Activated T-cell treated with anti-CD3 and anti-CD28 coated beads, Interleukin-2, amount 50 U/mL, for 1 hour (primary cell): ENCODE measurements at places on chromosomes 7 and 10.

GRCh38 chr7:90879924-90880323 is 283.8 kb downstream of the CDK14 start:
- DNase-seq, result no peak

GRCh38 chr7:3978839-3979238 is 677.8 kb downstream of the SDK1 start:
- no peak for DNase-seq

GRCh38 chr7:77308792-77309191 is 107.4 kb downstream of the GSAP start:
- DNase-seq, result no peak

- DNase-seq, result no peak
Measured at GRCh38 chr7:105853931-105854419, 22.4 kb downstream of the ATXN7L1 start.

- no peak for DNase-seq
Measured at GRCh38 chr7:134814730-134815364, 35.4 kb downstream of the CALD1 start.

- DNase-seq, result no peak
Measured at GRCh38 chr7:42495256-42495655, 258.2 kb upstream of the GLI3 start.

GRCh38 chr10:23804125-23804524 is 365.2 kb downstream of the OTUD1 start:
- DNase-seq, result no peak

DNA sequence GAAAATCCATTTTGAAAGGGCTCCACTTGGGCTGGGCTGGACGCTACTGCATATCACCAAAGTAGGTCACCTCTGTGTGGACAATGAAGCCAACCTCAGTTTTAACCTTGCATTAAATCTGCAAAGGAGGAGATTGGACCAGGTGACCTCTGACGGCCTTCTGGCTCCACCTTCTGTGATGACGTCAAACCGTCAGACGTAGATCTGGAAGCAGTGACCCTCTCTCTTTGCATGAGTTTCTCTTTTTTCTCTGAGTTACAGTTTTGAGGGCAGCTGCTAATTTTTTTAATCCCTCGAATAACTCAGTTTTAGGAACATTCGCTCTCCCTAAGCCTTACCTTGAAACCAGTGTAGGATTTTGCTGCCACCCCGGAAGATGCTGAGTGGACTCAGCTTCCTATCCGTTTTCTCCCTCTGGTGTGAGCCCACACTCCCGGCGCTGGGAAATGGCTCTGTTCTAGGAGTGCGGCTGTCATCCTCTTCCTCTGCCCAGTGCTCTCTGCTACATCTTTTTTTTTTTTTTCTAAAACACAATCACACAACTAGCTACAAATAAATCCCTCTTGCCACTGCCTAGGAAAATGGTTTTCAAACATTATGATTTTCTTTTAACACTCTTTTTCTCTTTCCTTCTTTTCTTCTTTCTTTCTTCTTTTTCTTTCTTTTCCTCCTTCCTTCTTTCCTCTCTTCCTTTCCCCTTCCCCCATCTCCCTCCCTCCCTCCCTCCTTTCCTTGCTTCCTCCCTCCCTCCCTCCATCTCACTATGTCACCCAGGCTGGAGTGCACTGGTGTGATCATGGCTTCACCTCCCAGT is 27.7 kb upstream of the NMT2 start:
- DNase-seq, result no peak

DNA sequence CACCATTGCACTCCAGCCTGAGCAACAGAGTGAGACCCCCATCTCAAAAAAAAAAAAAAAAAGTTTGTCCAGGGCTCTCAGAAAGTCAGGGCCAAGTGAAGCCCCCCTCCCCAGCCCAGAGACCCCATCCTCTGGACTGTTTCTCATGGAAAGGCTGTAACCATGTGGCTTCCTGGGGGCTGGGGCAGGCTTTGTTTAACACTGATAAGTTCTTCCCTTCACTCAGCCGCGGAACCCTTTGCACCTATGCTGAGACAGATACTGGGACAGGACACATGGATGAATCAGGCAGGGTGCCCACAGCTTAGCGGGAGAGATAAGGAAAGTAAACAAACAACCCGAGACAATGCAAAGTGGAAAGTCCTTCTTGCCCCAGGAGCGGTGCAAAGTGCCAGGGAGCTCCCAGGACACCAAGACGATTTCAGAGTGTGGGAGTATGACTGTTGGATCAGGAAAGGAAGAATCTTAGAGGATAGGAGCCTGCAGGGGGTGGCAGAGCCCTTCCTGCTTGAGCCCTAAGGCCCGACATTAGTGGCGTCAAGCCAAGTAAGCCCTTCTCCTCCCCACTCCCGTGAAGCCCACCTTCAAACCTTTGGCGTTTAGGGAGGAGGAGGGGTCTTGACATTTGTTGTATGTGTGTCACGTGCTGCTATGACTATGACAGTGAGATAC is 11.6 kb downstream of the MLXIPL start:
- DNase-seq, result no peak

DNA sequence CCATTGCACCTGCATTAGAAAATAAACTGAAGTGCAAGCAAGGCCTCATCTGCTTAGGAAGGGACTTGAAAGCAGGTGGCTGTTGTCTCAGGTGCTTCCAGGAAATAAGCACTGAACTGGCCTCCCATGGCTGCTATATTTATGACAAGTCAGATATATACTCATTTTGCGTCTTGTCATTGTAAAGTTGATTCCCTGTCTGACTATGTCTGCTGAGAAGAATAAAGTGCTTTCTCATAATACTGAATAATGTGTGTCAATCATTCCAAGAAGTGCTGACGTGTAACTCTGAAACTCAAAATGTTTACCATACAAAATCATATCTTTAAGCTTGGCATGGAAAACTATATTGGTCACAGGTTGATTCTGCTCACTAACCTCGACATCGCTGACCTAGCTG is 44.9 kb upstream of the SVOPL start:
- DNase-seq, result no peak

DNA sequence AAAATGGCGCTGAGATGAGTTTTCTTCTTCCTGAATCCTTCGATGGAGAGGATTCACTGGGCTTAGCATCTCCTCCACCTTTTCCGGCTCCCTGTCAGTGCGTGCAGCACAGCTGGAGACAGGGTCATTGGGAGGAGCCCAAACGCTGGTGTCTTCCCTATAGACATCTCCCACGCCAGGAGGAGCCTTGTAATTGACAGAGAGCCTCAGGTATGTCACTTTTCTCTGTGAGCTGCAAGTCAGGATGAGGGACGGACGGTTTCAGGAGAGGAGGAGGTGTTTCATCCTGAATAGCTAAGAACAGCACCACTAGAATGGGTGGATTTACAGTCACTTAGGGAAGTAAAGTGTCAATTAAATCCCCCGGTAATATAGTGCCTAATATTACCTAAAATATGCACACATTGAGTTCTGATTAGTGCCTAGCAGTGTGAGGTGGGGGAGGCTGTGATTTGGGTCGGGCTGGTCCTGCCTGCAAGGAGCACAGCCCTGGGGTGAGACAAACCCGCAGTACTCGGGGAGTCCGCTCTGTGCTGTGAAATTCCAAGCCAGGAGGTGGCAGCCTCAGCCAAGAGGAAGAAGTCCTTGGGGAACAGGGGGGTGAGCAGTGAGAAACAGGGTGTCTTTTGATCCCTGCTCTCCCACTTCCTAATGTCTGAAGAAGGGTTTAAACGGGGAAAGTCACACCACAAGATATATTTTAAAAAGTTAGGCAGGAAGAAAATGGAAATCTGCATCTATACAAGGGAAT is 28.2 kb downstream of the IL15RA start:
- DNase-seq, result no peak

DNA sequence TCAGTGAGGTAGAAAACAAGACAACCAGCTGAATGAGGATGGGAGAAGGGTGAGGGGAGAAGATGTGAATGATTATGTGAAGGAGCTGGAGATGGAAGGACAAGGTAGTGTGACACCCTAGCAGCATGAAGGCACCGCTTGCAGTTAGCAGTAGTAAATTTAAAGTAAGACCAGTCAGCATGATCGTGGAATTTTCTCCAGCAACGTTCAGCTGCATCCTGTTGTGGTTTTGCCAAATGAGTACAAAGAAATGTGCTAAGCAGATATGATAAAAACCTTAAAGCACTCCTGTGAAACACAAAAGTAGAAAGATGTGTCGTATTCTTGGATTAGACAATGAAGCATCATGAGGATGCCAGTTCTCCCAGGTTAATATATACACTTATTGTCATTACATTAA is 34.1 kb upstream of the IFRD1 start:
- DNase-seq, result no peak

GRCh38 chr7:1124164-1124563 is 35.8 kb downstream of the ZFAND2A start:
- DNase-seq, result no peak

GRCh38 chr7:30225863-30226613 is 58.4 kb upstream of the ZNRF2 start:
- DNase-seq, result no peak

- DNase-seq, result no peak
Measured at GRCh38 chr10:52313933-52314821, at the start of gene DKK1. TSS of gene DKK1 (plus strand) at chr10:52314281. CDS start at chr10:52314435, 154 bp downstream.

DNA sequence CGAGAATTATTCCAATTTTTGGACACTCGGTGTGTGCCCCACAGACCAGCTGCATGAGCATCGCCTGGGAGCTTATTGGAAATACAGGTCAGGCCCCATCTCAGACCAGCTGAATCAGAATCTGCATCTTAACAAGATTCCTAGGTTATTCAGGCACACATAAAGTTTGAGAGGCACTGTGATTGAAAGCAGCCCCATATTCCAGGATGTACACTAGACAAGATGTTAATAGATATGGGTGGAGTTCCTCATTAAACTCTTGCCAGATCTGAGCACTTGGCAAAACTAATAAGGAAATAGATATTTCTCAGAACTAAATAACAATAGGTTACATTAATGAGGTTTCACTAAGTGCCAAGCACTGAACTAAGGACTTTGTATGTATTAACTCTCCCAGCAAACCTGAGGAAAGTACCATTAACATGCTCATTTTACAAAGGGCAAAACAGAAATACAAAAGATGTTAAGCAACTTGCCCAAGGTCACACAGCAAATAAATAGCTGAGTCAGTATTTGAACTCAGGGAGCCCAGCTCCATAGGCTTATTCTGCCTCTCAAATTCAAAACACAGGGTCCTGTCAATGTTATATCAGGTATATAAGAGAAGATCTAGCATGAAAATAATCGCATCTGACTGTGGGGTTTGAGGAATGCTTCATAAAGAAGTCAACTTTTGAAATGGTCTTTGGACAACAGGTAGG is 29.9 kb downstream of the PPP1R3C start:
- DNase-seq, result no peak

- DNase-seq, result no peak
Measured at GRCh38 chr10:88236121-88236743, 346.9 kb downstream of the RNLS start.

DNA sequence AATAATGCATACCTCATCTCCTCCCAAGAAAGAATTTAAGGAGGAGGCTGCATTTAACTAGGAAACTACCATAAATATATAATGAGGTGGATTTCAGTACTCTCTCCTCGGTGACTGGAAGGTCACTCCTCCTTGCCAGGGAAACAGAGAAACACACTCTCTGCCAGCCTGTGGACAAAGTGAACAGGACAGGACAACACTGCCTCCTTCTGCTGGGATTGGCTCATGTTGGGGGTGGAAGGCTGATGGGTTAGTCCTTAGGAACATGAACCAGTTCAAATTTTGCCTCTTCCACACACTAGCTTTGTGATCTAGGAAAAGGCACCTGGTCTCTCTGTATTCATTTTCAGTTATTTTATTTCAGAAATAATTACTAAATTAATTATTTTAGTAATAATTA is 50.6 kb upstream of the STEAP4 start:
- DNase-seq, result no peak

GRCh38 chr10:38174336-38174735 is 80.2 kb downstream of the ZNF37A start:
- no peak for DNase-seq

GRCh38 chr10:83073472-83073871 is 1065.8 kb upstream of the GHITM start:
- no peak for DNase-seq

- DNase-seq, result no peak
Measured at GRCh38 chr7:151688236-151688780, 168.6 kb upstream of the RHEB start.

DNA sequence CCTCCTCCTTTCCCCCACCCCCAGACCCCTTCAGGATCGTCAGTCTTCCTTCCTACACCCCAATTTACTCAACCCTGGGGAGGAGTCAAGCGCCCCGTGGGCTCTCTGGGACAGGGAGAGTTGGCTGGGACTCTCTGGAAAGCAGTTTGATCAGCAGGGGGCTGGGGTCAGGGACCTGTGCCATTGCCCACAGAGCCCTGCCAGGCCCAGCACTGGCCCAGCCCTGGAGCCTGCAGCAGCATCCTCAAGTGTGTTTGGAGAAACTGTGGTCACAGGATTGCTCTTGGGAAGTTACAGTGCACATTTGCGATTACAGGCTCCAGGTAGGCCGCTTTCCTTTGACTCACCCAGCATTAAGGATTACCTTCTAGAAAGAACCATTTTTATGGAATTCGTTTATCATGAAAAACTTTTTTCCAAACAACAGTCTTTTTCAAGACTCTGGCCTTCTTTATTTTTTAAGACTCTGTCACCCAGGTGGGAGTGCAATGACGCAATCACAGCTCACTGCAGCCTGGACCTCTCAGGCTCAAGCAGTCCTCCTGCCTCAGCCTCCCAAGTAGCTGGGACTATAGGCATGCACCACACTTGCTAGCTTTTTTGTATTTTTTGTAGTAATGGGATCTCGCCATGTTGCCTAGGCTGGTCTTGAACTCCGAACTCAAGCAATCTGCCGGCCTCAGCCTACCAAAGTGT is 50.7 kb downstream of the CHST3 start:
- no peak for DNase-seq

DNA sequence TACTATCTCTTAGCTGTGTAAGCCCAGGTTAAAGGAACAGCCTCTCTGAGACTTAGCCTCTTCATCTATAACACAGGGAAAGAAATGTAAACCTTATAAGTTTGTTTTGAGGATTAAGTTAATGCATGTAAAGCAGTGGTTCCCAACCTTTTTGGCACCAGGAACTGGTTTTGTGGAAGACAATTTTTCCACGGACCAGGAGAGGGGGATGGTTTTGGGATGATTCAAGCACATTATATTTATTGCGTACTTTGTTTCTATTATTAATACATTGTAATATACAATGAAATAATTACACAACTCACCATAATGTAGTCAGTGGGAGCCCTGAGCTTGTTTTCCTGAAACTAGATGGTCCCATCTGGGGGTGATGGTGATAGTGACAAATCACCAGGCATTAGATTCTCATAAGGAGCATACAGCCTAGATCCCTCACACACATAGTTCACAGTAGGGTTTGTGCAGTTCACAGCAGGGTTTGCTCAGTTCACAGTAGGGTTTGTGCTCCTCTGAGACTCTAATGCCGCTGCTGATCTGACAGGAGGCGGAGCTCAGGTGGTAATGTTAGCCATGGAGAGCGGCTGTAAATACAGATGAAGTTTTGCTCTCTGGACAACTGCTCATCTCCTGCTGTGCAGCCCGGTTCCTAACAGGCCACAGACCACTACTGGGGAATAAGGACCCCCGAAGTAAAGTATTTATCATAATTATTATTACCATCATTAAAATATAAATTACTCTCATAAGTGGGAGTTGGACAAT is 41.3 kb upstream of the ANK3 start:
- DNase-seq, result no peak
